ENCODE measurements at places on chromosomes 11 and 22.
A peak's percentile ranks its signal among the peaks of the same experiment; 100 is the strongest.

DNA sequence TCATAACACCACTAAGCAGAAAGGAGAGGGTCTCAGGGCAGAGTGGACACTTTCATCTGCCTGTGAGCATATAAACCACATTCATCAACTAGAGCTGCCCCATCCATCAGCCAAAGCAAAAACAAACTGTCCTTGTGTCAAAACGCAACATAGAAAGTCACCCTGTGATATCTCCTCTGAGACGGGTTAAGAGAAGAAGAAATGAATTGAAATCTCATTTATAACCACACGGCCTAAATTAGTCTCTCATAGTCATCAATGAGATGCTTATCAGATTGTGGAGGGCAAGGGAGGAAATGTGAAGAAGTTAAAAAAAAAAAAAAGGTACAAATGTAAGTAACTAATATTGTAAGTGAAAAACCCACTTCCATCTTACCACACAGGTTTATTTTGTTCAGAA is 75.7 kb downstream of the SIK3 start:
- no peak for DNase-seq

GRCh38 chr22:26445577-26446275 is 16.7 kb downstream of the ASPHD2 start:
- no peak for DNase-seq

DNA sequence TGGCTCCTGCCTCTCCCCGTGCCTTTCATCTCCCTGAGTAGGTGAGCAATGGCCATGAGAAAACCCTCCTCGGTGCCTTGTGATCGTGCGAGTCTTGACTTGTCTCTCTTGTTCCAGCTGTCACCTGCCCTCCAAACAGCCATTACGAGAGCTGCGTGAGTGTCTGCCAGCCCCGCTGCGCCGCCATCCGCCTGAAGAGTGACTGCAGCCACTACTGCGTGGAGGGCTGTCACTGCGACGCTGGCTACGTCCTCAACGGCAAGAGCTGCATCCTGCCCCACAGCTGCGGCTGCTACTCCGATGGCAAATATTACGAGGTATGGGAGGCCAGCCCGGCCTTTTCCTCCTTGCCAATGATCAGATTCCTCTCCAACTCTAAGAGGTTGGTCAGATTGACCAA is 51.7 kb downstream of the TECTA start:
- DNase-seq: no peak

DNA sequence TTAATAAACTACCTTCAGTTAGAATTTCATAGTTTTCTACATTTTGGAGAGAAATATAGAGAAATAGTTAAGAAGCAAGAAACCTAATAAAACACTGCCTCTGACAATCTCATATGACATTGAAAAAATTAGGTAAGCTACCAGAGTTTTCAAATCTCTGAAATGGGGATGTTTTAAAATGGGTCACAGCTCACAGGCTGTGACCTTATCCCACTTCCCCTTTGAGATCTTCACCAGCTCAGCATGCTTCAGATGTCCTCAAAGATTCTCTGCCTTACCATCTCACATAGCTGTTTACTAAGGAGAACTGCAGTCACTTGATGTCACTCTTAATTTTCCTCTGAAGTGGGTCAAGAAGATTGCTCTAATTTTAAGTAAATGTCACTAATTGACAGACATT is 717.8 kb downstream of the JRKL start:
- DNase-seq: no peak

DNA sequence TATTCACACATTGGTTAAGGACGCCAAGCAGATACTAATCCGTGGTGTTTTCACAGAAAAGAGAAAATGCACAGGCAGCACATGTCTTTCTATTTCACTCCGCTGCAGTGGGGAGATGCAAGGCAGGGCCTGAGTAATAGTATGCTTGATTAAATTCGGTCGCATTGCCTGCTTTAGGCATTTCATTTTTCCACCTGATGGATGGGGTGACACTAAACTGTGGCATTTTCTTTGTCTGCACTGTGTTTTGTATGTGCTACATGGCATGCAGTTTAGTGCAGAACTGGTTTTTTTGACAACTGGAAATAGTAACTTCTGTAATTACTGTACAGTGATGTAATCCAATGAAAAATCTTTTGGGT is 94.9 kb downstream of the SLC17A6 start:
- no peak for DNase-seq

DNA sequence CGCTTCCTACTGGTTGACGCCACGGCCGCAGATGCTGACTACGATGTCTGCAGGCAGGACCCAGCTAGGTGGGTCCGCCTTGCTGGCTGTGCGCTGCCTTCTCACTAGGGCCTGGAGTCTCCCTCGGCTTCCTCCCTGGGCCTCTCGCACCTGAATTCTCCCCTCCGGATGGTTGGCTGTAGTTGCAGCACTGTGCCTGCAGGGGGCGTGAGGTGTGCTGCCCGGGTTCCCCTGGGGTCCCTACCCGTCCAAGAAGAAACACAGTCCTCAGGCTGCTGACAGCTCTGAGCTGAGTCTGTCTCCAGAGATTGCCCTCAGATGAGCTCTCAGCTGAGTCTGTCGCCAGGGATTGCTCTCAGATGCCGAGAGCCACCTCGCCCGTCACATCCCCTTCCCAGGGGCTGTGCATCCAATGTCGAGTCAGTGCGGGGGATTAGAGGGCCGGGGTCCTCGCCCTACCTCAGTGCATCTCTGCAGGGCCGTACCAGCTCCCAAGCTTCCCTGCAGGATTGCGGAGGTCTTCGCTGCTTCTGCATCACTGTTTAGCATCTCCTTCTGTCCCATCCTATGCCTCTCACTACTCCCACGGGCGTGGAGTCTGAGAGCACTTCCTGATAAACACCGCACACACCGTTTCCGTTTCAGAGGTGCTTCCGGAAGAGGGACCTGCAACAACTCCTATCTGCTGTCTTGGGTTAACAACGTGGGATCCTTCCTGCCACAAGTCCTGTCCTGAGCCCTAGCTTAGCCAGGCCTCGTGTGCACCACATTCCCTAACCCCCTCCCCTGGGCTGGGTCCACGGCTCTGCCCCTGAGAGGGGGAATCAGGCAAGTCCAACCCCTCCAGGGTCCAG is 196.9 kb downstream of the CSNK2A3 start:
- peak; percentile 41 for DNase-seq

- DNase-seq: no peak
These were observed 3.8 kb upstream of the FDX1 start for GRCh38 chr11:110425751-110426545.

GRCh38 chr11:67539550-67539949 is 16.3 kb upstream of the CABP2 start:
- no peak for DNase-seq

- no peak for DNase-seq
These were observed 416.5 kb upstream of the DDI1 start for GRCh38 chr11:103619938-103620337.

DNA sequence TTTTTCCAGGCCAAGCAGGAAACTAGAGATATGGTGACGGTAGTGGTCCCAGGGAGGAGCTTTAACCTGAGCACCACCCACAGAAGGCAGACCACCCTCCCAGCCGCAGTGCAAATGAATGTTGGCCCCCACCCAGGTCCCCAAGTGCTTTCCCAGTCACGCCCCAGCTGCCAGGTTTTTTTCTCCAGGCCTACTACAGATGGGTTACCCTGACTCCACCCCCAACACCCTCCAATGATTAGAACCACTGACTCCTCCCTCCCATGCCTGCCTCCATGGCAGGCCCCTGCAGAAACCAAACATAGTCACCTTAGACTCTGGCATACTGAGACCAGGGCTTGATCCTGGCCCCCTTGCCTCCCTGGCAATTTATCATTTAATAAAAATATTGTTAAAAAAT is 58.7 kb upstream of the CHST1 start:
- no peak for DNase-seq

GRCh38 chr22:42270176-42270509 is 310 bp downstream of the TCF20 start:
- no peak for DNase-seq

DNA sequence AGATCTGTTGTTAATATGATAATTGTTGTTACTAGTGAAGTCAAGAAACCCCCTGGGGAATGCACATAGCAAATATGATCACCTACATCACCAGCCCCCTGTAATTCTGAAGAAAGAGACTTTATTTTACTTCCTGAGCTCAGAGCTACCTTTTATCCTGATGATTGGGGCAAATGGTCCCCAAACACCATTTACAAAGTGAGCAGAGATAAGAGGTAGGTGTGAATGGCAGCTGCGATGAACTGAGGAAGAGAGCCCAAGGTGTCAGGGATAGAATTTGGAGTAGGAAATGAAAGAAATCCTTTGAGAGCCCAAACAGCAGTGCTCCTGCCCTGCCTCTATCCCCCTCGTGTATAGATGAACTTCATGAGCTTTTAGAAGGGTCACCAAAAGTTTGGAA is 69.1 kb downstream of the TENM4 start:
- no peak for DNase-seq

GRCh38 chr11:43802509-43802908 is 78.1 kb upstream of the ALKBH3 start:
- DNase-seq: no peak

DNA sequence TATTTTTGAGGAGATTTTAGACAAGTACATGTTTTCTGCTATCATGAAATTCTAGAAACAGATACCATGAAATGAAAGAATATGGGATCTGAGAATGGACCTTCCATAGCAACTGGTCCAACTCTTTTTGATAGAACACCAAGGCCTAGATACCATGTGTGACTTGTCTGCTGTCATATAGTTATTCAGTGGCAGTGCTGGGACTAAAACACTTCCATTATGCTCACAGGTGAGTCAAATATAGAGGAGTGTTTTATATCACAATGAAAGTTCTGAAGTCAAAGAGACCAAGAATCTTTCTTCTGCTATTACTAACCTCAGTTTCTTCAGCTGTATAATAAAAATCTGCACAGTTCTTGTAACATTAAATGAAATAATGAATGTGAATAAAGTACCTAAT is 276.9 kb downstream of the DCDC1 start:
- no peak for DNase-seq

- DNase-seq: no peak
These were observed 5.0 kb downstream of the DRD2 start for GRCh38 chr11:113470233-113470632.

DNA sequence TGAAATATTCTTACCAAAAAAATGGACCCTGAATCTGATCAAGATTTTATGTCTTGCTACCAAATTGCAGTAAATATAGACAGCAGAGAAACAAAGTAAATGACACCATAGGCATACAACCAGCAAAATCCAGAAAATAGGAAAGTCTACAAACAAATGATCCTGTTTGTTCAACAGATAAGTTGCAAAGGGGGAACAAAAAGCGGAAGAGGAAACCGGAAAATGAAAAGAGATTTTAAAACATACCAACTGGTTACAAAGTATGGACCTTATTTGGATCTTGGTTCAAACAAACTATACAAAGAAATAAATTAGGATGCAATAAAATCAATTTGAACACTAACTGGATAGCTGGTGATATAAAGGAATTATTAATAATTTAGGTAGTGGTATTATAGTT is 92.0 kb downstream of the TMPRSS5 start:
- no peak for DNase-seq

DNA sequence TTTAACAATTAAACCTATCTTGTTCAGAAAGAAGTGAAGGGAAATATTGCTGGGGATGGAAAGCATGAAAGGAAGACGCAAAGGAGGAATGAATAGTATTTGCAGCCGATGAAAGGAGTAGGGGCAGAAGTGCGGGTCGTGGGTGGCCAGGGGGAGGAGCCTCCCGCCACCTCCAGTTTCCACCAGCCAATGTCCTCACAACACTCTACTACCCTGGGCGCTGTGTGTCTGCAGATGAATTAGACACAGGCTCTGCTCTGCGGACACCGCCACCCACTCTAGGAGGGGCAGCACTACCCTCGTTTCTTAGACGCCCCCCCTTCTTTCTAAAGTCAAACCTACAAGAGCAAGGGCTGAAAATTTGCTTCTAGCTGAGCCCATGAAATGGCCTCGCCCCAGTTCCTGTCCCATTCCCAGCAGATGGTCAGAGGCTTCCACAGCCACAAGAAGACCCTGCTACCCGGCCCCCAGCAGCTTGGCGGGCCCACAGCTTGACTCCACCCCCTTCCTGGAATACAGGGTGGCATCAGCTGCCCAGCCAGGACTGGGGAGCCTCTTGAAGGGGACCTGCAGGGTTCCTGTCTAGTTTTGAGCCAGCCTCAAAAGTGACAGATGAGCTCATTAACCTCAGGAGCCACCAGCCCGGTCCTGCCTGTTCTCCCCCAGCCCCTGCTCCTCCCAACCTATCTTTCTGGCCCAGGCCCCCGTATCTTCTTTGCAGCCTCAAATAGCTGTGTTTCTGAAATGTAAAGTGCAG is 268.1 kb downstream of the BUD13 start:
- no peak for DNase-seq

GRCh38 chr11:111001986-111002611 is 243.4 kb upstream of the POU2AF2 start:
- no peak for DNase-seq

DNA sequence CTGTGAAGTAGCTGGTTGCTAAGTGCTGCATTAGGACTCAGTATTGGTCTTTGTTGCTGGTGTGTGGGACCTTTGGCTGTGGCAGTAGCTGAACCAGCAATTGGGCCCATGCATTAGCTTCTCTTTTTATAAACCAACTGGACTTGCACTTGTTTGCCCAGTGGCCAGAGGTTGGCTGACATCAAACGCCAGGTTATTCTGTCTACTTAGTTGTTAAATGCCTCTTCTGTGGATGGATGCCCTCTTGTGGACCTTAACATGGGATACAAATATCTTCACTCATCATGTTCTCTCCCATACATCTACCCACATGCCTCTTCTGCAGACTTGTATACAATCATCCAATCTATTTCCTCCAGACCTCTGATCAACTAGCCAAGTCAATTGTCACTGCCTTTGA is 26.4 kb upstream of the ARHGAP20 start:
- no peak for DNase-seq

DNA sequence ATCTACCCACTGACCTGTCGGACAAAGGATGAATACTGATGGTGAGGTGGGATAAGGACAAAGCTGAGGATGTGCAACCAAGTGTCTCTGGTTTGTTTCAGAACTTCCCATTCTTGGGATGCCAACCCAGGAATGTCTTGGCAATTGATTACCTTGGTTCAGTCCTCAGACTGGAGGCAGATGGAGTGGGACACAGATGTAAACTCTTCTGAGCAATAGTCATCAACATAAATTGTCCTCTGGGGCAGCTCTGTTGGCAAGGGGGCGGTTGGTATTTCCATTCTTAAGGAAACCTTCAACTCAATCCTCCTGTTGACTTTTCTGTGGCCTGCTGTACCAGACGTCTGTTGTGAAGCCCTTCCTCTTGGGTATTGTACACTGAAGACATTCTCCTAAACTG is 6.8 kb downstream of the ABTB2 start:
- DNase-seq: no peak

- no peak for DNase-seq
These were observed 77.6 kb downstream of the MED15 start for GRCh38 chr22:20584872-20585638.

- DNase-seq: no peak
These were observed 85.8 kb downstream of the TRMU start for GRCh38 chr22:46421267-46421666.
